ENCODE measurements at places on chromosomes 1 and 21.

DNA sequence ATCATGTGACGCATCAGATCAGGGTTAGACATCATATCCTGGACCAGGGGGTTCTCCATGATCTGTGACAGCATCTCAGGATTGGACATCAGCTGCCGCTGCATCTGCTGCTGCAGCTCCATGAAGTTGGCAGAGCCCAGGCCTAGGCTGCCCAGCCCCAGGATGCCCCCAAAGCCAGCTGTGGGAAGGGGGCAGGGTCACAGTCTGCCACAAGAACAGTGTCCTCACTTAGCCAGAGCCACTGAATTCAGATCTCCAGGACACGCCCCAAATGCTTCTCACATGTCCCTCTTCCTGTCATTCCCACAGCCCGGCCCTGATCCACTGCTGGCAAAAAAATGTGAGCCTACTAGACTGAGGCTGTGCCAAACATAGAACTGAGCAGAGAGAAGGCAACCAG is 3.2 kb downstream of the UBQLN4 start:
- DNase-seq: no peak

GRCh38 chr1:20367626-20368025 is 77.0 kb downstream of the VWA5B1 start:
- no peak for DNase-seq

DNA sequence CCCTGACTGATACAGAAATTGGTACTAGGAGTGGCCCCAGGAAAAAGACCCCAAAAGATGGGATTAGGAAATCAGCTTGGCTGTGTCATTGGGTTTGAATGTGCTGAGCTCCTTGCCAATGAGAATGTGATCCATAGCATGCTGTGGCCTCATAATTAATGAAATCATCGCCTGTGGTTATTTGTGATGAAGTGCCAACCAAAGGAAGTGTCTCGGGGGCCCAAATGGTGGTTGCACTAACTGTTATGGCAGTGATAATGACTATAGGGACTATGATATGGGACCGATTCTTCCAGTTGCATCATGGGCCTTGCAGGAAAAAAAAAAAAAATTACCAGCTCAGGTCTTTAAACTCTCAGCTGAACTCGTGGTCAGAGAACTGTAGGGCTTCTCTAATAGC is 15.4 kb upstream of the ZDHHC18 start:
- DNase-seq: no peak

DNA sequence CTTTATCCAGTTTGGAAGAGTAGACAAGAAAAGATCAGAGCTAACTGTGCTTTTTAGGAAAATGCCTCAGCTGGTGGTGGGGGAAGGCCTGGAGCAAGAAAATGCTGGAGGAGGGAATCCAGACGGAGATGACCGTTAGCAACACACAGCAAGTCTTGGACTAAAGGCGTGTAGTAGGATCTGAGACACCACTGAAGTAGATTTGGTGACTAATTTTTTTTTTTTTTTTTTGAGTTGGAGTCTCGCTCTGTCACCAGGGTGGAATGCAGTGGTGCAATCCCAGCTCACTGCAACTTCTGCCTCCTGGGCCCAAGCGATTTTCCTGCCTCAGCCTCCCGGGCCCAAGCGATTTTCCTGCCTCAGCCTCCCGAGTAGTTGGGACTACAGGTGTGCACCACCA is 41.2 kb downstream of the LPAR3 start:
- DNase-seq: no peak

GRCh38 chr1:81894867-81895266 is 94.1 kb downstream of the ADGRL2 start:
- DNase-seq: no peak

DNA sequence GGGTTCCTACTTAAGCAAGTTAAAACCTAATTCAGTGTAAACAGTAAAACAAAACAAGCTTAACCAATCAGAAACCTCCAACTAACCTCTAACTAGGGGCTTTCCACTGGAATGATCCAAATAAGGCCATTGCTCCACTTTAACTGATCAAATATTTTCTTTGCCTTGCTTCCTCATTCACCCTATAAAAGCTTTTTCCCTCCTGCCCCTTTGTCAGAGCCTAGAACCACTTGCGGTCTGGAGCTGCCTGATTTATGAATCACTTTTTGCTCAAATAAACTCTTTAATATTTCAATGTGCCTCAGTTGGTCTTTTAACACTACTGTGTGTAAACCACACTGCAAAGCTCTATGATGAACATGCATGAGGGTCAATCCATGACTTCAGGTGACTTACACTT is 4.5 kb upstream of the FAM89A start:
- DNase-seq: no peak

DNA sequence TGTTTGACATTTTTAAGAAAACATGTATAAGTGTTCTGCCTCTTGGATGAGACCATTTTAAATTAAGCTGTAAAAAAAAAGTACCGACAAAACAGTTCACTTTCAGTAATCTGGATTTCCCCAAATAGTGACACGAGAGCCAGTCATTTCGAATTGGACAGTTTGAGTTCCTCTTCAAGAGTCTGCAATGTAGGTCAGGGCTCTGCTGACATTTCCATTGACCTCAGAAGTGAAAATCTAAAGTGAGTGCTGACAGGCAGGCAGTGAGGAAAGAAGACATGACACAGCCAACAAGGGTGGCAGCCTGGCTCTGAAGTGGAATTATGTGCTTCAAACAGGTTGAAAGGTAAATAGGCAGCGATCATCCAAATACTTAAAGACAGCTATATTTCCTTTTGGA is at the start of gene IL23R:
Gene IL23R (plus strand): TSS at position 259 of the 400 bp plus-strand sequence. CDS start 1,667 bp downstream, outside the sequence.
- DNase-seq: no peak

DNA sequence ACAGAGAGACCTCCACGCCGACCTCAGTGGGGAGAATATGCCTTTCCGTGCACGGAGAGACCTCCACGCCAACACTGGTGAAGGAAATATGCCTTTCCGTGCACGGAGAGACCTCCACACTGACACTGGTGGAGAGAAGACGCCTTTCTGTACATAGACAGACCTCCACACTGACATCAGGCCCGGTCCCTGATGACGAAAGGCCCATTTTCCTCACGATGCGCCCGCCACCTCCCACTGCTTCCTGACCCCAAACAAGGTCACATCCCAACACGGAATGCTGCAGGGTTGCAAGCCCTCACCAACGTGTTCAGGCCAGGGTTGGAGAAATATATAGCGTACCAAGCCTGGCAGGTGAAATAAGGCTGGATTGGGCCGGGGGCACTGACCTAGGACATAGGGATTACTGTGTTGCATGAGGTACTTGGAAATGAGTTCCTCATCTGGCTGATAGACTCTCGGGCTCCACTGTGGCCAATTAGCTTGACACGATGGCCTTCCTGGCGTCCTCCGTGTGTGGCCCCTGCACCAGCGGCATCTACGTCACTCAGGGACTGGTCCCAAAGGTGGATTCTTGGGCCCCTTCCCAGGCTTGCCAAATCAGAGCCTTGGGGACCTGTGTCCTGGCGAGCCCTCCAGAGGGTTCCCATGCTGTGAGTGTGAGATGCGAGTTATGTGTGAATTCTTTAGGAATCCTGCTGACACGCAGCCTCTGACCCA is 16.5 kb upstream of the SUMO3 start:
- no peak for DNase-seq

DNA sequence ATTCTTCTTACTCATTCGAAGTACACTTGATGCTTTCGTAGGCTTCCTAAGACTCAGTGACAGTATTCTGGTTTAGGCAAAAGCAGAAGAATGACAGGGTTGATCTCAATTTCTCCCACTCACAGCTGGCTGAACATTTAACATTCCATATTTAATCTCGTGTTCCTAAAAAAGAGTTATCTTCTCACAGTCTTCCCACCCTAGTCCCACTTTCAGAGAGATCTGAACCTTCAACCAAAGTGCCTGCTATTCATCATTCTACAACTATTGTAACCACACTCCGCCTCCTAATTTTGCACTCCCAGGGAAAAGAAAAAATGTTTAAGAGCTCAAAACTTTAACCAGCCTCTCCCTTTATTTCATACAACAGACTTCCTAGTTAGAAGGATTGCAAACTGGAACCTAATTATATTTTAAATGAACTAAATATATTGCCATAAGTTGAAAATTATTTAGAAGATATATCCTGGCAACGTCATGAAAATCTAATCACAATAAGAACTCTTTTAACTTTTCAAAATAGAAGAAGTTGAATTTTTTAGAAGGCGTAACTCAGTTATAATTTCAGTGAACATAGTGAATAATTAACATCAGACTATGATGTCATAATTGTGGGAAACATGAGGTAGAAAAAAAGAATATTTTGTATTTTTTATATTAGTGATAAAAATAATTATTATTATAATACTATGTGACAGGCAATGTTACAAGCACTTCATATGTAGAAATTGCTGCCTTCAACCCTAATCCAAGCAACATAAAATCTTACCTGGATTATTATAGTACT is 540.9 kb upstream of the ADGRL2 start:
- DNase-seq: no peak

GRCh38 chr1:2470290-2471158 is 5.6 kb upstream of the PLCH2 start:
- DNase-seq: no peak

- peak; percentile 69 for DNase-seq
Observed at GRCh38 chr1:44036409-44037139, 5.3 kb upstream of the SLC6A9 start.

DNA sequence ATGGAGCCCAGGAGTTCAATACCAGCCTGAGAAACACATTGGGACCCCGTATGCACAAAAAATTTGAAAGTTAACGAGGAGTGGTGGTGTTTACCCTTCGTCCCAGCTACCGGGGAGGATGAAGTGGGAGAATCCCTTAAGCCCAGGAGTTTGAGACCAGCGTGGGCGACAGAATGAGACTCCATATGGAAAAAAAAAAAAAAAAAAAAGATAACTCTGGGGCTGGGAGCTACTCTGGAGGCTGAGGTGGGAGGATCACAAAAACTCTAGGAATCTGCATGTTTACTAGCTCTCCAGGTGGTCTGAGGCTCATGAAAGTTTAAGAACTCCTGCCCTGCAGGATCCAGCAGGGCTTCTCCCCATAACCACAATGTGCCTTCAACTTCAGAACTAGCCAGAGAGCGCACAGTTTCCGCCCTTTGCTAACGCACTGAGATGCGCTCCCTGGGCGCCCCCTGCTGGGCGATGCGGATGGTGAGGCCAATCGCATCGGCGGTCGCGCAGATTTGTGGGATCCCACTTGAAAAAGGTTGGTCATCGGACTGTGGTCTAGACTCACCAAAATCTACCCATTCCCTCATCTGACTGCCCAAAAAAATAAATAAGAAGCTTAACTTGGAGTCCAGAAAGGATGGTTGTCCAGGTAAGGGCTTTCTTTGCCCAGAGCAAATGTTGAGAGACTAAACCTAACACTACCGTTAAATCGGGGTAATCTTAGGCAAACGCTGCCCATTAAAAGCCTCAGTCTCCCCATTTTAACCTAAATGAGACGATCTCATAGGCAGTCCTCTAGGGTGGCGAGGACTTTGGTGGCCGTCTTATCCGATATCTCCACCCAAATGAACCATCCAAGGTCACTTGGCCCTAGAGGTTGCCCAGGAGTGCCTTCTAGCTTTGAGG is 8.8 kb downstream of the ZNF683 start:
- DNase-seq: peak; percentile 85

GRCh38 chr21:42472521-42472920 is 23.5 kb downstream of the RSPH1 start:
- no peak for DNase-seq

DNA sequence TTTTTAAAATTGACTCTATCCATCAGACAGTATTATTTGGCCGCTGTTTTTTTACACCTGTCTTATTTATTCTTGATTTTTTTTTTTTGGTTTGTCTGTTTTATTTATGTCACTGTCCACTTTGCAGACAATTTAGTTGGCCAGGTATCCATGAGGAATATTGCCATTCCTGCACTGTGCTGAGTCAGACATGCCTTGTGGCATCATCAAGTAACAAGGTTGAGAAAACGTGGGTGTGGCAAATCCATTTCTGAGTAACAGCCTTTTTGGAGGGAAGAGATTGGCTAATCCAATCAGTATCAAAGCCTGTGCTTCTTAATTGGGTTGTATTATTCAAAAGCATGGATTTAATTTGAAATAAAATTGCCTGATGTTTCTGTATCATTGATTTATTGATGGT is 463.1 kb downstream of the USP25 start:
- DNase-seq: no peak

GRCh38 chr1:176601348-176601747 is 138.4 kb downstream of the PAPPA2 start:
- no peak for DNase-seq

DNA sequence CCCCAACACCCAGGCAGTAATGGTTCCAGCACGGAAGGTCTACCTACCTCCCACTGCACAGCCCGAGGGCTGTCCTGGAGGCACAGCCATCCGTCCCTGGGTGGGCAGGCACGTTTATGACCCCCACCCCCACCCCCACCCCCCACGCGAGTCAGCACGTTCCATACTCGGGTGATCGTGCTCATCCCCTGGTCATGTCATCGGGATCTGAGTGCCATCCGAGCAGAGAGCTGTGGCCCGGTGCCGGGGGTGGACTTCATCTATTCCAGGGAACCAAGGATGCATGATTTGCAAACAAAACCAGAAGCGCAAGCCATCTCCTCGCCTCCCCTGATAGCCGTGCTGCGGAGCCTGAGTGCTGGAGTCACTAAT is 1.1 kb downstream of the TSPEAR start:
- no peak for DNase-seq

- no peak for DNase-seq
Observed at GRCh38 chr1:159406821-159407220, 25.2 kb upstream of the OR10J4 start.

- DNase-seq: no peak
Observed at GRCh38 chr1:58249388-58249736, 297.2 kb downstream of the OMA1 start.

- no peak for DNase-seq
Observed at GRCh38 chr1:158942490-158942889, 11.1 kb downstream of the PYHIN1 start.

DNA sequence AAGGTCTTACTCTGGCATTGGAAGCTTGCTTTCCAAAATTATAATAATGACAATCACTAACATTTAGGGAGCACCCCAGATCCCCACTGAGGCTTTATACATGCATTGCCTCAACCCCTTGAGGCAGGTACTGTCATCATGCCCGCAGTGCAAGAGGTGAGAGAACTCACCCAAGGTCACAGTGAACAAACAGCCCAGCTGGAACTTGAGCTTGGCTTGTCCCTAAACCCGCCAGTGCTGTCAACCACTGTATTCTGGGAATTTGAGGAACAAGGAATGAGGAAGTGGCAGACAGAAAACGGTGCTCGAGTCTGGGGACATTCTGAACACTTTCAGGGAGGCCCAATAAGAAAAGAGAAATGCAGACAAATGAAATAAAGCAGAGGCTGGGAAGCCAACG is 34.6 kb upstream of the TLR5 start:
- peak; percentile 70 for DNase-seq
